ENCODE measurements at places on chromosomes 7 and 10.
A peak's percentile ranks its signal among the peaks of the same experiment; 100 is the strongest.

GRCh38 chr7:73865738-73866445 is 4.9 kb downstream of the TMEM270 start:
- peak; percentile 74 for DNase-seq

- no peak for DNase-seq
Observed at GRCh38 chr10:16381083-16381482, 55.7 kb upstream of the PTER start.

DNA sequence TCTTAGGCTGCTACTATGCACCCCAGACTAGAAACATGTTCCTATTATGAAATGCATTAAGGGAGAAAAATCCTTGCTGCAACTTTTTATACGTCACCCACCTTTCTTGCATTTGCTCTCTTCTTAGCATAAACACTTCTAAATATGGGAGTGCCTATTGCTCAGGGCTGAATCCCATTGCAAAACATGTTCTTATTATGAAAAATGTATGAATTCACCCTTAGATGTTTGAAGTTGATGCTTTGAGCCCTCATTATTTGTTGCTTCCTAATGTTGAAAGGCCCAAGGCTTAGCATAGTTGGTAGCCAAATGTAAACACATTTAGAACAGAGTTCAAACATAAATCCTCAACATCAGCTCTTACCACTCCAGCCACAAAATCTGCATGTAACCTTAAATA is 52.8 kb downstream of the BMPER start:
- DNase-seq: no peak

DNA sequence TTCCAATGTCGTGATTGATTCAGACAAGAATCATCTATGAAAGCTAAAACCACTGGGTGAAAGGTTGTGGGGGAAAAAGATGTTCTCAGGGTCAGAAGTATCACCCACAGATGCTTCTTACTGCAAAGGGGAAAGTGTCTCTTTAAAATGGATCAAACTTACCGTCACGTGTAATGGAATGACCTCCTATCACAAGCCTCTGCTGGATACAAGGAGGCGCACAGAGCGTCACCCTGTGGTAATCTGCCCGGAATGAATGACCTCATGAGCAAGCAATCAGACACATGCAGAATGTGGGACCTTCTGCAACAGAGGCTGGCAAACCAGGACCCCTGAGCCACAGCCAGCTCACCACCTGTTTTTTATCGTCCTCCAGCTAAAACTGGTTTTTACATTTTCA is 33.0 kb downstream of the WIPF3 start:
- peak; percentile 88 for DNase-seq

- DNase-seq: no peak
Observed at GRCh38 chr10:107496594-107496993, 332.1 kb upstream of the SORCS1 start.

DNA sequence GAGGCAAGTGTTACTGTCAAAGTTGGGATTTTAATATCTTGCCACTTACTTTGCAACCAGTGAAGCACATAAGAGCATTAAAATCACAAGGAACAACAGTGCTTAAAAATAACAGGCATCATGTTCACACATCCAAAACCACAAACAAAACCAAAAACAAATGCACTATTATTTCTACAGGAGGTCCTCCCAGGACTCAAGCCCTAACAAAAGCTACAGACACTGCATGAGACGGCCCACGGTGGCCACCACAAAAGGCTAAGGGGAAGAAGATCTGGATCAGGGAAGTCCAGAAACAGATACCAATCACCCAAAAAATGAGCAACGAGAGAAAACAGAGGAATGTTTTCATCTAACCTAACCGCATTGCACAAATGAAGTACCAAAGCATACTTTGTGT is 158.4 kb downstream of the ZMYND11 start:
- DNase-seq: no peak

DNA sequence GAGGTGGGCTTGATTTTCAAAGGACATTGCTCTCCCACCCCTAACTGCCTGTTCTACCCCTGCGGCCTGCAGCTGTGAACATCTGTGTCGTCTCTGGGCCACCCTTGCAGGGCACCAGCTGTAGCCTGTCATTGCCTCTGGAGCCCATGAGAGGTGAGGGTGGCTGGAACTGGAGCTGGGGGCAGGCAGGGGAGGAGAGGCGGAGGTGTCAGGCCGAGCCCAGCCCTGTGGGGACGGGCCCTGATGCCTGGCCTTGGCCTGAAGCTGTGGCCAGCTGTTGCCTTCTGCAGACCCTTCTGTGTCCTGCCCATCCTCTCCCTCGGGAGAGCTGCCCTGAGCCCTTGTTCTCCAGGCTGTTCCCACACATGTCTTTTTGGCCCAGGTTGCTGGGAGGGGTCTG is 44.5 kb downstream of the PALD1 start:
- no peak for DNase-seq

DNA sequence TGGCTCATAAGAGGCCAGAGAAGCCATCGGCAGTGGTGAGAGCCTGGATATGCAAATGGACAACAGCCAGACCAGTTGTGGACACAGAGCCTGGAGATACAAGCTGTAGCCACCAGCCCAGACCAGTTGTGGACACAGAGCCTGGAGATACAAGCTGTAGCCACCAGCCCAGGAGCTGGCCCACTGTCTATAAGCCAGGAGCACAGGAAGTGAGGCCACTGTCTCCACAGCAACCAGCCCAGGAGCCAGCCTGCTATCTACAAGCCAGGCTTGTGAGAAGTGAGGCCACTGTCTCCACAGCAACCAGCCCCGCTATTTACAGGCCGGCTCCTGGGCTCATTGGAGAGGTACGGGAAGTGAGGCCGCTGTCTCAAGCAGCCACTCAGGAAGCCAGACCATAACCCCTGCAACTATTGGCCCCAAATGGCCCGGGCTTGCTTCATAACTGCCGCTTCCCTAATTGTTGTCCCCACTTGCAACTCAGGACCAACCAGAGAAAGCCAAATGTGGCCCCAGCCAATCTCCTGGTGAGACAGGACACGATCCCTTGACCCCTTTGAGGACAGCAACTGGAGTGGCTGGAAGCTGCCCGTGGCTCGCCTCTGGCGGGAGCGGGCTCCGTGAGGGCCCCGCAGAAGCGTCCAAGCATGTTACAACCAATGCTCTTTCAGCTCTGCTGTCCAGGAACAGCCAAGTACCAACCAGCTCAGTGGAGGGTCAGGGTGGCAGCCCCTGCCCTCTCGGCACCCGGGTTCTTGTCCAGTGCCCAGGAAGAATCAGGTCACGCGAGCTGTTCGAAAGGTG is 44.1 kb upstream of the CNPY1 start:
- DNase-seq: peak; percentile 71

- peak; percentile 77 for DNase-seq
Observed at GRCh38 chr10:86520871-86521677, 518 bp downstream of the WAPL start.

DNA sequence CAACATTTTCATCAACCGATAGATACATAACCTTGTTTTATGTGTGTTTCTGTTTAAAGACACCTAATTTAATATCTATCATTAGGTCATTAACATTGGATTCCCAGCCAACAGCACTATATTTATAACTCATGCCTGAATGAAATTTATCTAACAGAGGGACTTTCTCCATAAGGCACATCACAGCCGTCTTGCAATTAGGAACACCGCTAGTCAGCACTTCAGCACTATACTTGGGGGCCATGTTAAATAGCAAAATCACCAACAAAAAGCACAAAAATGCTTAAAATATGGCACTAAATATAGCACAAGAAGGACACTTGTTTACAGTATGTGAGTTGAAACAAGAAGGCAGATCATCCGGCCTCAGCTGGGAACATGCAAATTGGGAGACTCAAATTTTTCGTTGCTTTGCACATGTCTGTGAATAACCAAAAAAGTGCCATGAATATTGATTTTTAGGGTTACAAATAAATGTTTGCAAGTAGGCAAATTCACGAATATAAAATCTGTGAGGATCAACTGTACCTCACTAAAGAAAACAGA is 51.0 kb downstream of the TLL2 start:
- no peak for DNase-seq

GRCh38 chr7:159017741-159018140 is 126.9 kb downstream of the VIPR2 start:
- no peak for DNase-seq

DNA sequence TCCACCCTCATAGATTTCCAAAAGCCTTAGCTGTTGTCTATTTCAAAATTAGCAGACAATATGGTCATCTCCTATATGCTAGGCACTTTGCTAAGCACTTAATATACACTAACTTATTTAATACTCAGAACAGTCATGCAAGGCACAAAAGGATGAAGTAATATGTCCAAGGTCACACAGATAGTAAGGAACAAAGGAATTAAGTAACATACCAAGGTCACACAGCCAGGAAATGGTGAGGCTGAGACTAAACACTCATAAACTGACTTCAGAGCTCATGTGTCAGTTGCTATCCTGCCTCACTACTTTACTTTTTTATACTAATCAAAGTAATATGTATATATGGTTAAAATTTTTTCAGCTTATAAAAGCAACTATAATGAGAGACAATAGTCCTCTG is 23.6 kb upstream of the HIBADH start:
- DNase-seq: no peak

DNA sequence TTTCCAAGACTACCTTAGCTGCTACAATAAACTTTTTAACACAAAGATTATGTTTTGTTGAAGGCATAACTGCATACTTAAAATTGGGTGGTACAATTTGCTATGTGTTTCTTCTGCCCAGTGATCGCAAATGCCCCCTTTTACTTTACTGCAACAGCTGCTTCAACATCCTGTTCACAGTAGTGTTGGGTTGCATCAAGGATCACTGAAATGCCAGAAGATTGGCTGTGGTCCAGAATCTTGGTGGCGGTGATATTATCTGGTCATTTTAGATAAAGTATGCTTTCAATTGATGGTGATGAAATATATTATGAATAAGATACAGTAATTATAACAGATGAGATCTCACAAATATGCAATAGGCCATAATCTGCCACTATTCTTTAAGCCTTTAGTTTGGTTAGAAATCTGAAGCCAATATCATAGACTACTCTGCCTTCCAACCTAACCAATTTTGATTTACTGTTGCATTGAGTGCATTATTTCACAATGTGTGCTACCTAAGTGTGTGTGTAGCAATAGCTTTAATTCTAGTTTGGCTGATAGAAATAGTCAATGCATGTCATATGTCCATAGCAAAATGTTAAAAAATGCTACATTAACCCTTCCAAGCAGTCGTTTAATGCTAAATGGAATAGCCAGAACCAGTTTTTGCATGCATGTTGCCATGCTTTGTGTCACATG is 29.8 kb upstream of the ING3 start:
- DNase-seq: peak; percentile 21

- DNase-seq: no peak
Observed at GRCh38 chr10:20760460-20760859, 136.7 kb downstream of the NEBL start.

GRCh38 chr7:124768525-124768924 is 2.9 kb upstream of the GPR37 start:
- DNase-seq: no peak

GRCh38 chr7:128437426-128438332 is 18.0 kb upstream of the HILPDA start:
- DNase-seq: no peak

DNA sequence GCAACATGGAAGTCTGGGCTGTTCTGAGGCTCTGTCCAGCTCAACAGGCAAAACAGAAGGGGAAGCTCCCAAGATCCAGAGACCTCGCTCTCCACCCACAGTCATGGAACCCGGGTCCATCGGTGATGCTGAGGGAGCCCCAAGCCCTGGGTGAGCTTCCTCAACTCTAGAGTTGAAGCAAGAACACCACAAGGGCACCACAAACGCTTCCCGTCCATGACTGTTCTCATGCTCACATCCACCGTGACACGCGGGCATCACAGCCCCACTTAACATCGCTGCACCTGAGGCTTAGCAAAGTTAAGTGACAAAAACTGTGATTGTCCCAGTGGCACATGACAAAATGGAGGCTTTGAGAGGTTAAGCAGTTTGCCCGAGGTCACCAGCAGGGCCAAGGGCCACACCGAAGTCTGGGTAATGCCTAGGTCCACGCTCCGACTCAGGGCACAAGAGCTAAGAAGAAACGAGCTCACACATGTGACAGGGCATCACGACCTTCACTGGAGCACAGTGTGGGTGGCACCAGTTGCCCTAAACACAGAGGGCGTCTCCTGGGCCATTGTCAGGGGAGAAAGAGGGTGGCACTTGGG is 110.6 kb downstream of the OAT start:
- peak; percentile 5 for DNase-seq

DNA sequence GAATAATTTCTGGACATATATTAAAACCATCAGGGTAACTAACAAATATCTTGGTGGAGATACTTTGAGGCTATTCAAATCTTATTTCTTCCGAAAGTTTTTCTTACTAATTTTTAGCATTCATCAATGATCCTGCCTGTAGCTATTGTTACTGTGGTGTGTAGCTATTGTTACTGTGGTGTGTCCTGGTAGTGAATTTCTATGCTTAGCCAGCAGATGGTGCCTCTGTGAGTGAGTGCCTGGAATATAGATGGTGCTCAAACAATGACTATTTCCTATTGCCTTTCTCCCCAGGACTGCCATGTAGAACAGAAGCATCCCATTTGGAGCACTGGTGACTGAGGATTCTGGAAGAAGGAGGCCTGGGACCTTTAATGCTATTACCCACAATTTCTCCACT is 245.7 kb downstream of the CCSER2 start:
- DNase-seq: no peak

GRCh38 chr10:52951824-52952223 is 179.2 kb upstream of the MBL2 start:
- no peak for DNase-seq

DNA sequence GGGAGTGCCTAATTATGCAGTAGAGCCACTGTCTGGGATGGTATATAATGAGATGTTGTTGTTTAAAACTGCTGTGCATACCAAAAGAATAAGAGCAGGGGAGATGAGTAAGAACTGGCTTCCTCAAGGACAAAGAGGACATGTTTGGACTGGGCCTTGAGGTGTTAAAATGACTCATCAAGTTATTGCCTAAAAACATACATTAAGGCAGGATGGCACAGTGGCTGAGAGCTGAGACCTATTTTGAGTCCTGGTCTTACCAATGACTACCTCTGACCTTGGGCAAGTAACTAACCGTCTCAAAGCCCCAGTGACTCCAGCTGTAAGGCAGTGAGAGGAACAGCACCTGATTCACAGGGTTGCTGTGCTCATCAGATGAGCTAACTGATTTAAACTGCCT is 71.1 kb downstream of the CFAP58 start:
- DNase-seq: no peak

GRCh38 chr7:106065575-106066500 is 46.3 kb downstream of the SYPL1 start:
- no peak for DNase-seq

GRCh38 chr10:103845972-103846371 is 9.4 kb downstream of the SH3PXD2A start:
- DNase-seq: peak; percentile 73

GRCh38 chr10:114053946-114054345 is 10.3 kb downstream of the ADRB1 start:
- no peak for DNase-seq
